ENCODE measurements at places on chromosomes 4 and X.

DNA sequence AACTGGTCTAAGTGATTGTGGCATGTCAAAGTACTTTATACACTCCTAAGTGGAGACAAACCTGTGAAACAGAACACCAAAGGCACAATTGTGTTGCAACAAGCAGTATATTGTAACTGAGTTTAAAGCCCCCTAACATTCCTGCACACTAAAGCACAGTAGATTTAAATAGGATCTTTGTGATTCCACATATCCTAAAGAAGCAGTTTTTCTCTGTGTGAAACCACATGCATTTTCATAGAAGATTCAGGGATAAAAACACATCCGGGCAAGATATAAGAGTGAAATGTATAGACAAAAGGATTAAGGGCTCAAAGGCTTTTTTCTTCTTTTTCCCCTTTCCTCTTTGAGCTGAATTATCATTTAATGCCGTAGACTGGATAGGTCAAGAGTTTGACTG, 82.2 kb downstream of the ANK2 start:
- no peak for DNase-seq

GRCh38 chrX:15930585-15930984, 76.0 kb upstream of the AP1S2 start:
- DNase-seq = no peak

DNA sequence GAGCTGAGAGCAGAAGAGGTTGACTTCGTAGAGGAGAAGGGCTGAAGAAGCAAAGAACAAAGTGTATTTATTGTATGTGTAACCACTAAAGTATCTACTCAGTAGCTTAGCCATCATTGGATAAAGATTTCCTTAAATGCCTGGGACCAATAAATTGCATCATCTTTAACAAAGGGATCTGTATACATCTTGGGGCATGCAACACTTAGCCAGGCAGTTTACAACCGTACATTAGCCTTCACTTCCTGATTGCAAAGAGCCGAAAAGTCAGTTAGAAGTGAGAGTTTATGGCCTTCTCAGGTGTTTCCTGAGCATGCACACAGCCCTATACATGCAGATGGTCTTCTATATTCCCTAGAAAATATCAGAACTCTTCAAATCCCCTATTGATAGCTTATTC, 68.0 kb upstream of the MAGED1 start:
- DNase-seq = no peak

GRCh38 chrX:10485326-10485725, 135.1 kb downstream of the MID1 start:
- DNase-seq = no peak

Measured in stimulated activated naive CD4-positive, alpha-beta T cell (primary cell).